ENCODE measurements at places on chromosomes 1 and 21.

GRCh38 chr1:46379996-46380395, 14.1 kb upstream of the FAAH start:
- no peak for DNase-seq

DNA sequence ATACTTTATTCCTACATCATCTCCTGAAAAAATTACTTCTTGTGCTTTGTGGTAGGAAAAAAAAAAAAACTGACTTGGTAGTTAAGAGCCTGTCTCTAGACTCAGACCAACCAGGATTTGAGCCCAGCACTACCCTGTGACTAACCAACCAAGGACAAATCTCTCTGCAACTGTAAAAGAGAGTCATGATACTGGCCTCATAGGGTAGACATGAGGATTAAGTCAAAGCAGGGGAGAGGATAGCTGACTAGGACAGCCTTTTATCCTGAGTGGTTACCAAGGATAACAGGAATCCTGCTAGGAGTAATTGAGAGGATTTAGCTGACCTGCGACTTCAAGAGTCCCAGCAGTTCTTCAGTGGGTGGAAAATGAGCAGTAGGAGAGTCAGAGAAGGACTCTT, 112.8 kb downstream of the C1orf21 start:
- DNase-seq, result no peak

DNA sequence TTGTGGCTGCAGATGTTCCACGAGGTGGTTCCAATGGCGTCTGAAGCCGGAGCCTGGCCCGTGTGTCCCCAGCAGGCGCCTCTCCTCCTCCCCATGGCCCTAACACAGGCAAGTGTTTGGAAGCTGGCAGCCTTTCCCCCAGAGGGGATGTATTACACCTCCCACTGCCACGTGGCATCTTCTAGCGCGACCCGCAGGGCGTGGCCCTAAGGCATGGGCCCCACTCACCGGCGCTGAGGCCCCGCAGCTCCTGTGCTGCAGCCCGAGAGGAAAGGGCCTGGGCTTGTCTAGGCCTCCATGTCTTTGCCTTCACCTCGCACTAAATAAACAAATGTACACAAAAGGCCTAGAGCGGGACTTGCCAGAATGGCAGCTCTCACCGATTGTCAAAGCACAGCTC, 37.9 kb downstream of the SLC66A1 start:
- DNase-seq, result no peak

- no peak for DNase-seq
Observed at GRCh38 chr1:76725864-76726619, 141.2 kb upstream of the ST6GALNAC5 start.

DNA sequence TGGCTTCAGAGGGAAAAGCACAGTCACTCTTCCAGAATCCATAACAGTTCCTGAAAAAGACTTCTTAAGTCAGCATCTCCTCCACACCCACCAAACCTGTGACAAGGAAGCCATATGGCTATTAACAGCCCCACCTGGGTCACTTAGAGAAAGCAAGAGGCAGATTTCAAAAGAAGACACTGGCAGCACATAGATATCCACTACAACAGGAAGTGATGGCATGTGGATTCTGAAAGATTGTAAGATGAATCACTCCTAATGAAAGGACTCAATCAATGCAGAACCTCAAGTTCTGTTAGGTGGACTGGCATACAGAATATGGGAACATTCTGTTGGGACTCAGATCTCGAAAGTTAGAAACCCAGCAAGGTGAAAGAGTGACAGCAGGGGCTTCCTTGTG, 365.9 kb downstream of the TGFB2 start:
- no peak for DNase-seq

DNA sequence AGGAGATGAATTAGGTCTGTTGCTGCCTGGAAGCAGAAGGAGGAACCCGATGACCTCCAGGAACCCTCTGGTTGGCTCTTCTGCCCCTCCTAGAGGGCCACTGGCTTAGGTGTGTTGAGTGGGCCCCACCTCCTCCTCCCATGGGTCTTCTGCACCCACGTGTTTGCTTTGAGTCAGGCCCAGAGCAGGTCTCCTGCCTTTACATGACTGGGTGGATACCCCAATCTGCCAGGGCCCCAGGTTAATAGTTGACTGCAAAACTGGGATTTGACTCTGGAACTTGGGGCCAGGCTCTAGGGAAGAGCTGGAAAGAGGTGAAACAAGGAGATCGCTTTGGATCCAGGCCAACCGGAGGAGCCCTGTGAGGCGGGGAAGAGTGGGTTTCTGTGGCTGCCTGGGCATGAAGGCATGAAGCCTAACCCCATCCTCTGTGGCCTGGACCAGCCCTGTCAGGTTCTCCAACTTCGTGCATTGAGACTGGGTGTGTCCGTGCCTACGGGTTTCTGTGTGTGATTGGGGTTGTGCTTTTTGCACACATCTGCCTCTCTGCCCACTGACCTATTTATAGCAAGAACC, 7.8 kb upstream of the LAD1 start:
- no peak for DNase-seq

DNA sequence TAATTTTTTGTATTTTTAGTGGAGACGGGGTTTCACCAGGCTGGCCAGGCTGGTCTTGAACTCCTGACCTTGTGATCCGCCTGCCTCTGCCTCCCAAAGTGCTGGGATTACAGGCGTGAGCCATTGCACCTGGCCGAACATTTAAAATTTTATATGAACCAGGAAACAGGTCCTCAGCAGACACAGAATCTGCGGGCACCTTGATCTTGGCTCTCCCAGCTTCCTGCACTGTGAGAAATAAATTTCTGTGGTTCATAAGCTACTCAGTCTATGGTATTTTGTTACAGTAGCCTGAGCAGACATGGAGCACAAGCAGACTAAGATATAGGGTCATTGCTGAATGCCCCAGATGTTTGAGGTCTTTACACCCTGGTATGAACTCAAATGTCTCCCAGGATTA, 23.6 kb upstream of the CTH start:
- no peak for DNase-seq

DNA sequence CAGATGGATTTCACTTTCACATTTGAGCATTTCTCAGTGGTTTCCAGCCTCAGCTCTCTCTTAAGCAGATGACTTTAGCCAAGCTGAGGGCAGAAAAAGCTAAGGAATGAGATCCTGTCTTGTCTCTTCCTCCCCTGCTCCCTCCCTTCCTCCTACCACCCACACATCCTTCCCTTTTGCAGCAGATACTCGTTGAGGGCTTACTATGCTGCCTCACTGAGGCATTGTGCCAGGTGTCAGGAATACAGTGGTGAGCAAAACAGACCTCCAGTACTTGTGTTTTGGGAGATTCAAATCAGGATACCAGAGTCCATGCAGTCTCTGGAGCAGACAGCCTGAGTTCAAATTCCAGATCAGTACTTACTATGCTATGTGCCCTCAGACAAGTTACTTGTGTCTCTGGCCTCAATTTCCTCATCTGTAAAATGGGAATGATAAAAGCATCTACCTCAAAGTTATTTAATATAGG, 43.2 kb downstream of the KIF26B start:
- DNase-seq, result no peak

GRCh38 chr1:184773762-184774320, 19.2 kb upstream of the EDEM3 start:
- DNase-seq, result no peak

- DNase-seq, result no peak
Observed at GRCh38 chr21:34836933-34837505, 168.2 kb downstream of the CLIC6 start.

- peak; percentile 96 for DNase-seq
Observed at GRCh38 chr1:37931361-37932158, 15.3 kb downstream of the INPP5B start.

GRCh38 chr1:52629325-52629643, 3.7 kb upstream of the SHISAL2A start:
- DNase-seq, result no peak

DNA sequence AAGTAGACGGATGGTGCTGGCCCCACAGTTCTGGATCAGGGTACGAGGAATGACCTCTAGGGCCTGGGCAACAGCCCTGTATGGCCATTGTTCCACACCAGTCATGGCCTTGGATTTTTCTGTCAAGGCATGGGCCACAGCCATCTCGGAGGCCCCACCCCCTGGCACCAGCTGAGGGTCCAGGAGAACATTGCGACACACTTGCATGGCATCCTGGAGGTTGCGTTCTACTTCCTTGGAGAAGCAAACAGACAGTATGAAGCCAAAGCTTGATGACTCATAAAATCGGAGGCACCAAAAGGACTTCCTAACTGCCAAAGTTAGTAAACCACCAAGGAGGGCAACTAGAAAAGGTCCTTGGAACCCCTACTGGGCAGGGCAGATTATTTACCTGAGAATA, 11.9 kb upstream of the VHLL start:
- no peak for DNase-seq

DNA sequence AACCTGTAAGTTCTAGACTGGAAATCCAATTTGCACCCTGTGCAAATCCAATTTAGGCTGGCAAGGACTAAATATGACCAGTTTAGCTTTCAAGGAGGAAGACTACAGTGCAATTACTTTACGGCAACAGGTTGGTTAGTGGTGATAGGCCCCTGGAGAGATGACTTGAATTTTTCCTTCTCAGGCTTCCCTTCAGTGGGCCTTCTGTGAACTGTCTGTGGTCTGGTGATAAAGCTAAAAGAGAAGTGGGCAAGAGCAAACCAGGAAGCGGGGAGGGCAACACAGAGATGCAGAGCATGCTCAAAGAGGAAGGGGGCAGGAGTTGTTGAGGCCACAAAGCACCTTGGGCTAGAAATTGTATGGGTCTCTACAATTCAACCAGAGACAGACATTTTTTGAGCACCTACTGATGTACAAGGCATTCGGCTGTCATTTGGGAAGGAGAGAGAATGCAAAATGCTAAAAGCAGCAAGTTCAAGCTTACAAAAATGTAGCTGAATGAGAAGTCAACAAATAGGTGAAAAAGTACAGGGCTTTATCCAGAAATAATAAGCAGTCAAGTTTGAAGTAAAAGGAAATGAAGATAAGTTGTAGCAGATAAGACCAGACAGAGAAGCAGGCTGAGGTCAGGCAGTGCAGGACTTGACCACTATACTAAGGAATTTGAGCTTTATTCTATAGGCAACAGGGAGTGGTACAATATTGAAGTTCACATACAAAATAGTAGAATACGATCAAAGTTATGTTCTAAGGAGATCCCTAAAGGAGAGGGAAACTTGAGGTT, 23.9 kb downstream of the INPP5B start:
- no peak for DNase-seq

DNA sequence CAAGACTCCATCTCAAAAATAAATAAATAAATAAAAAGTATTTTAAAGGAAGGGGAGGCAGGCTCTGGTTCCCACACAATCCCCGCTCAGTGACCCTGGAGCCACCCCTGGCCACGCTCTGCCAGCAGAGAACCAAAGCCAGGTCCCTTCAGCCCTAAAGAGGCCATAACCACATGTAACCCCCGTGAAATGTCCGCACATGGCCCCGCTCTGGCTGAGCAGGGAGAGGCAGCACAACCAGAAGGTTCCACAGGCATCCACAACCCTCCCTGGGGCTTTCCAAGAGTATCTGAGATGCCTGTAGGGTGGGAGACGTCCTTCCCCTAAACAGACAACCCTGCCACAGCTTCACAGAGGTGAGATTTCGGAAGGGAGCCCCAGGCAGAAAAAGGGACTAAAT, 1.4 kb upstream of the ARF1 start:
- DNase-seq, result no peak

GRCh38 chr1:214154596-214155292, 126.2 kb upstream of the SMYD2 start:
- no peak for DNase-seq

DNA sequence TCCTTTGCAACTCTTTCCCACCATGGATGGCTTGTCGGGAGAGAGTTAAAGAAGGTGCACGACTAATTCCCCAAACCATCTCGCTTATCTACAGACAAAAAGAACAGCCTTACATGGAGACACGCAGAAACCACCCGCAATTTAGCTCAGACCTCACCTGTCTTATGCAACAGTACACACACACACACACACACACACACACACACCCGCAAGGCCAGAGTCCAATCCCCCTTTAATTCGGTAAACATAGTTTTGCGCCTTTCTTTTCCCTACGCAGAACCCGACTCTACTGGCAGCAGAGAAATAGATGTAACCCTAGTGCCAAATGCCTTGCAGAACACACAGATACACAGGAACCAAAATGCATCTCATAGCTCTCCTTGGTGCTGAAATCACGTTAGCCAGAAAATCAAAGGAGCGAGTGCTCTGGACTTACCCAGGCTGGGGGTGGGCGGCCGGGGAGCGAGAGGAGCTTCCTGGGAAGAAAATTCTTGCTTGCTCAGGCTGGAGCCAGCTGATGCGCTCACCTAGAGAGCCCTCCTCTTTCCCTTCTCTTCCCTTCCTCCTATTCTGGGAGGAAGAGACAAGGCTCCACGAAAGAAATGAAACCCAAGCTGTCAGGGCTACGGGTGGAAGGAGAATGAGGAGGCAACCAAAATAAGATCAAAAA, 470 bp downstream of the TNR start:
- no peak for DNase-seq

DNA sequence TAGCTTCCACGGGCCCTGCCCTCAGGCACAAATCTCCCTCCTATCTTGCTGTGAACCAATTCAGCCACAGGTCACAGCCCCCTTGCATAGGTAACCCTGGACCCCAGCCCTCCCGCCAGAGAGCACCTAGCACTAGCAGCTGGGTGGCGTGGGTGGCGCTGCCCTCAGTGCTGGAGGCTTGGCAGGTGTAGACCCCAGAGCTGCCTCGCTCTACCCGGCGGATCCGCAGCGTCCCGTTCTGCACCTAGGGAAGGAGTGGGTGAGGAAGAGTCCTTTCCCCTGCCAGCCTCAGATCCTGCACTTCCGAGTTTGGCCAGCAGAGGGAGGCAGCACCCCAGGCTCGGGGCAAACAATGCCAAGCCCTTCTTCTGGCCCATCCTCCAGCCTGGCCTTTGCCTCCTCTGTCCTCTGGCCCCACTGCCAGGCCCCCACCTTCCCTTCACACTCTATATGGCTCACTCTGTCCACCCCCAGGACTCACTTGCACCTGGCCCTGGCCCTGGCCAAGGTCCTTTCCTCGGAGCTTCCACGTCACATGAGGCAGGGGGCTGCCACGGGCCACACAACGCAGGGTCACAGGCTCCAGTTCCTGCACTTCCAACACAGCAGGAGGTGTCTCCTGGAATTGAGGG, 9.0 kb downstream of the IGSF9 start:
- DNase-seq, result peak; percentile 99

DNA sequence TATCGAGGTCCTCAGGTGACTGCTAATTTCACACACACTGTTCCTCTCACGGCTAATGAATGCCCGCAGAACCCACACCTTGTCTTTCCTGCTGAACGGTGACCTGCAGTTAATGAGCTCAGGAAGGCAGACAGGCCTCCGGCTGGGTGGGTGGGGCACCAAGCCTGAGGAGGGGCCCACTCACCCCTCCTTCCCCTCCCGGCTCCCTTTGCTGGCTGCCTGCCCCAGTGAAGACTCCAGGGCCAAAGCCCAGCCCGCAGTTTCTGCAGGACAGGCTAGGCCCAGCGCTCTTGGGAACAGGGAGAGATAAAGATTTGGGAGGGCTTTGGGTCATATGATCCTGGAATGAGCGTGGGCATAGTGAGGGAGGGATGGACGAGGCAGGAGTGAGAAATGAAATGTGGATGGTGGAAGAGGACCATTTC, 26.4 kb downstream of the FOXO6 start:
- DNase-seq, result no peak

All from activated CD8-positive, alpha-beta memory T cell treated with anti-CD3 and anti-CD28 coated beads, Interleukin-2, amount 50 U/mL, for 48 hours (primary cell).